ENCODE measurements at places on chromosomes 13 and 19.

DNA sequence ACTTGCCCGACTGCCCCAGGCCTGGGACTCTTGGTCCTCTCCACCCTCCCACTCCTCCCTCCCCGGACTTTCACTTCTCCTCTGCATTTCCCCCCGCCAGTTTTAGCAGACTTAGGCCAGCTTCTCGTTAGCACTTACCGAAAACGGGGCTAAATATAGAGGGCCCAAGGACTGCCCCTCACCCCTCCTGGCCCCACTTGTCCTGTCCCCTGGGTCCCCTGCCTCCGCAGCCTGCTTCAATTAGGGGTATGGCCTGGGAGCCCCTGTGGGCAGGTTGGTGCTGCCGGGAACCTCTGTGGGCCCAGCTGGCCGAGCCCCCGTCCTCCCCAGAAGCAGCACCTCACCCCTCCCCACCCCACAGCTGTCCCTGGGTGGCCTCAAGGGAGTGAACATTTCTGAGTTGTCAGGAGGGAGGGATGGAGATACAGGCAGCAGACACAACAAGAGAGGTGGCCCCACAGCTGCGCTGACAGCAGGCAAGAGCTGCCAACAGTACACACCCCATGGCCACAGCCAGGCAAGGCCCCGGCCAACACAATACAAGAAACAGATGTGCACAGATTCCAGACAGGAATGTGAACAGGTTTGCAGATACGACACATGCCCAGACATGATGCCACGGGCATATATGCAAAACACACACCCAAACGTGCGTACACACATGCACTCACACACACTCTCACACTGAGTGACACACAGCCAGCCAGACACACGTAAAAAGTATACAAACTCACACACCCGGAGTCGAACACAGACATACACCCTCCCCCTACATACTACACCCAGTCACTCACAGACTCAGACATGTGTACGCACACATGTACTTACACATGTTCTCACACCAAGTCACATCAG, 2.6 kb downstream of the POU2F2 start:
- DNase-seq, result no peak

DNA sequence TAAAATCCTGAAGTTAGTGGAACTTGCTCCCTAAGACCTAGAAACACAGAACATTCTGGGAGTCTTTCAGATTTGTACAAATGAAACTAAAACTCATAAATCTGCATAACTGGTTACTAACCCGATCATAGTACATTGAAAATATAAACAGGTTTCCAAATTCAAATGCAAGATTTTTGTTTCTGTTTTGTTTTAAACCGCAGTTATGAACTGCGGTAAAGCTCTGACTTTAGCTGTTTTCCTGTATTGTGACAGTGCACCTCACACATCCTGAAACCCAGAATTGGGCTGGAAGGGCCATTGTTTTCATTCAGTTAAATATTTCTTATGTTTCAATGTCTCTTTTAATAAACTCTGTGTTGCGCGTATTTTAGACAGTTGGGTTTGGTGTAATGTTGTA, 204.7 kb downstream of the SHISA2 start:
- no peak for DNase-seq

DNA sequence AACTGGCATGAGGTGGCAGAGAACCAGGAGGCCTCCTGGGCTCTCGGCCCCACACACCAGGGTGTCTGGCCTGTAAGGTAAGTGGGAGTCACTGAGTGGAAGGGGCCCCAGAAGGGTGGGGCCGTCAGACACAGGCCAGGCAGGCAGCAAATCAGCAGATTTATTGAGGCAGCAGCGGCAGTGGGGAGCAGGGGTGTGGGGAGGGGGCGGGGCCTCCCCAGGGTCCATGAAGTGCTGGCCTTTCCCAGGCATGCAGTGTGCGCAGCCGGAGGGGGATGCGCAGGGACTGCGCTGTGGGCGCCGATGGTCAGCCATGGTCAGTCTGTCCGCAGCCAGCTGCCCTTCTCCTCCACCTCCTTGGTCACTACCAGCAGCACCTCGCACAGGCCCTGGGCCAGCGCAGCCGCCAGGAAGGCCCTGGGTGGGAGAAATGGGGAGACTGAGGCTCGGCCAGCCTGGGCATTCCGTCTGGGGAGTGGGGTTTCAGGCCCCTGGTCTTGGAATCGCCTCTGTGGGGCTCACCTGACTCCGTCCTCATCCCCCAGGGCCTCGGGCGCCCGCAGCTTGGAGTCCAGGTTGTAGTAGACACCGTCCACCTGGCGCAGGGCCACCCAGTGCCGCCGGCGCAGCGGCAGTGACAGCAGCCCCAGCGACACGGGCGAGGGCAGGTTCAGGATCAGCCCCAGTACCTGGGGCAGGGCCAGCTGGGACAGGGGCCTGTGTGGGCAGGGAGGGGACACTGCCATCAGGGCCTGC, 5.0 kb downstream of the JOSD2 start:
- DNase-seq, result no peak

- no peak for DNase-seq
Observed at GRCh38 chr19:28567834-28568233, 645.1 kb downstream of the UQCRFS1 start.

GRCh38 chr13:112245179-112245724, 130.9 kb upstream of the SPACA7 start:
- no peak for DNase-seq

DNA sequence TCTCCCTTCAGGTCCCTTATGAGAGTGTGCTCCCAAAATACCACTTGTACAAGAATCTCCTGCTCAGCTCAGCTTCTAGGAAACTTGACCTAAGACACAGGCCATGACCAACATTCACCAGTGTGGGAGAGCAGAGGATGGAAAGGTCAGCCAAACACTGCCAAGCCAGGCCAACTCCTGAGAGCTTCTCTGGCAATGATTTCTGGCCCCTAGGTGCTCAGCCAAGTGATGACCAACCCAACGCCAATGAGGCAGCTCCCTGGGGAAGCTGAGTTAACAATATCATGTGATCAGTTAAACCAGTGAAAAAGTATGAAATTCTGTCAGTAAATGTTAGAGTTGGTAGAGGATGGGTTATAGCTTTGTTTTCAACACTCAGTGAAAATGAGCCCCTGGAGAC, 49.1 kb upstream of the FLT1 start:
- DNase-seq, result no peak

DNA sequence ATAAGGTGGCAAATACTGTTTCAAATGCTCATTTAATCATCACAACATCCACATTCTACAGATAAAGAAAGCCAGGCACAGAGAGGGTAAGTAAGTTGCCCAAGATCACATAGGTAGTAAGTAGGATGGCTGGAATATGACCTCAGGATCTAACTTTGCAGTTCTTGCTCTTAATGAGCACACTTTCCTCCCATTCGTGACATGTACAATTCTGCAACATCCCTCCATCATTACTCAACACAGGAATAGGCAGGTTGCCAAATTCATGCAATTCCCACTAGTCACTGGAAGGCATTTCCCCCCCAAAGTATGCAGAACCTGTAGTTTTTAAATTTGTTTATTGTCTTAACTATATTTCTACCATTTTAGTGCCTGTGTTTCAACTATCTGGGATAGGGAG, 109.2 kb downstream of the OLFM4 start:
- DNase-seq, result no peak

- no peak for DNase-seq
Observed at GRCh38 chr13:80177327-80177726, 163.6 kb downstream of the SPRY2 start.

GRCh38 chr19:10776900-10777650, 58.9 kb downstream of the TMED1 start:
- DNase-seq, result no peak

Data from NCI-H345 (cell line).